ENCODE measurements at places on chromosomes 1 and 21.

- no peak for DNase-seq
These were observed 390.2 kb downstream of the USH2A start for GRCh38 chr1:216032961-216033614.

GRCh38 chr1:78068681-78069283 lies 23.0 kb downstream of the GIPC2 start:
- no peak for DNase-seq

DNA sequence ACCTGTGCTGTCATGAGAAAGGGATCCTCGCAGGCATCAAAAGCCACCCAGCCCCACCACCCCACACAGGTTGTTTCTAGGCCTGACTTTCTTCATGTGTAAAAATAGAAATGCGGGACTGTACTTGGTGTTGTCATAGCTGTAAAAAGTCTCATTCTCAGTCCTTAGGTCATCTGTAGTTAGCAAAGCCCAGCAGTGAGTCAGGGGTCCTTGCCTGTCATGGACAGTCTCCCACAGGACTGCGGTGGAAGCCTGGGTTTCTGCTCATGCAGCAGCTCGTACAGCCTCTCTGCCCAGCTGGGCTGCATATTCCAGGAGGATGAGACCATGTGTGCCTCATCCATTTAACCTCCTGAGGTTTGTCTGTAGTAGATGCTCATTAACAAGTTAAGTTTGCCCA lies 58.2 kb downstream of the MRPS6 start:
- DNase-seq, result no peak

DNA sequence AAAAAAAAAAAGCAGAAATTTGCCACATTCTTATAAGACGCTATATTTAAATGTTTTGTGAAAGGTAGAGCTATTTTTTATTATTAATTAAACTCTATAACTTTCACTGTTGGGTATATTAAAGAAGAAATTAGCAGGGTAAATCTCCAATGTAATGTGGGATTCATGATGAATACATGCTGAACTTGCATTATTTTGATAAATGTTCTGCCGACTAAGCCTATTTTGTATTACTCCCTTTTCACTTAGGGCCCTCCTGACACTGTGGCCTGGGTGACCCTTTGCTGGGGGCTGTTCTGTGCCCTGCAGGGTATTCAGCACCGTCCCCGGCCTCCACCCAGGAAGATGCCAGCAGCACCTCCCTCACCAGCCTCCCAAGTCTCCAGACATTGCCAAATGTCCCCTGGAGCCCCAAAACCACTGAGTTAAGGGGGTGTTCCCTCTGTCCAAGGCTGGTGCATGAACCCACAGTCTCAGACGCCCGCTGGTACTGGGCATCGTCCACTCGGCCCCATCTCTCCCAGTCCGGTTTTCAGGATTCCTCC lies 22.5 kb downstream of the RSPH1 start:
- DNase-seq, result no peak

Data from stimulated activated CD4-positive, alpha-beta T cell treated with anti-CD3 and anti-CD28 coated beads, Interleukin-4, amount 100 ng/mL, for 1 hour (primary cell).